ENCODE measurements at places on chromosomes 4 and X. TPM values are rescaled to one million over a fixed set of nuclear protein-coding genes. Genes with fewer than 3 reads are reported as not detected.

DNA sequence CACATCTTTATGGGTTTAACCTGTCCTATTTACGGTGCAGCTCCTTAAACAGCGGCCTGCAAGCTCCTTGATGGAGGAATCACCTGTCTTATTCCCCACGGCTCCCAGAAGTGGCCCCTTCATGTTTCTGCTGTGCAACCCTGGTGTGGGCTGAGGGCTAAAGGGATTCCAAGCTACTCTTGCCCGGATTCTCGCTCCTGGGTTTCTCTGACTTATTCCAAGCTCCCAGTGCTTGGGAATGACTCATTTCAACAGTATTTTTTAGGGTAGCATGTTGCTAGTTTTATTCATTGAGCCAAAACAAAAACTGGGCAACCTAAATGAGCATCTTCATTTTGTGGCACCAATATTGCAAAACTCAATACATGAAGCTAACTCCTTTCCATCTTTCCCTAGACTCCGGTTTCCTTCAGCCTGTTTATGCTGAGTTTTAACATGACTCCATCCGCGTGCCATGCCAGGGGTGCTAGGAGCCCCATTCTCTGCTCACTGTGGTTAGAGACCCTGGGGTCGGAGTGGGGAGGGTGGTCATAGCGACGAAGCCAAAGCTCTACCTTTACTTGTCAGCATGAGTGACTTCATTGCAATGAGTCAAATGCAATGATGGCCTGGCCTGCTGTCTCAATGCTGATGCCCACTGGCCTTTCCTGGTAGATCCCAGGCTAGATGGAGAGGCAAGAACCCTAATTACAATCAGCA lies 349.7 kb downstream of the NR3C2 start:
- H3K36me3 ChIP-seq, result no peaks in the 10 kb centered on the region
- no peak overlapping the region for H3K27ac ChIP-seq
- H3K4me3 ChIP-seq, result no peak overlapping the region
- H3K27me3 ChIP-seq, result no peaks in the 10 kb centered on the region
- no peaks in the 10 kb centered on the region for H3K4me1 ChIP-seq

GRCh38 chrX:23344238-23344903 lies 9.7 kb downstream of the PTCHD1 start:
- peaks cover 3% of the 10 kb centered on the region for H3K27me3 ChIP-seq
- H3K4me1 ChIP-seq, result no peaks in the 10 kb centered on the region
- no peak overlapping the region for H3K27ac ChIP-seq
- no peaks in the 10 kb centered on the region for H3K36me3 ChIP-seq
- DNase-seq, result no peak

SULT1E1 gene
- not detected for total RNA-seq

DNA sequence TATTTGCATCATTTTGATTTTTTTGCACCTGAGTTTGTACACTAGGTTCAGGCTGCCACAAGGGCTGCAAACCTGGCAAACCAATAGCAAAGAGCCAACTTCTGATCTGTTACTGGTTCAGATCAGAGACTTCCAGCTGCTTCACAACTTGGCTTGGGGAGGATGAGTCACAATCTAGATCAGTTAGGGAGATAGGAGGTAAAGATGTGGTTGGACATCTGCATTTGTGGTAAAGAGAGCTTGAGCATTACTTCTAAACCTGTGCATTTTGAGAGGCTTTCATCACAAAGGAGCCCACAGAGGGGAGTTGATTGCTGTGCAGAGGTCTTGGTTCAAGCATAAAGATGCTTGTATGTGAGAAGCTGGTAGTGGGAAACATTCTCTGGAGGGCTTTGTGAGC lies 34.5 kb downstream of the LINC00632 start:
- H3K27me3 ChIP-seq, result no peaks in the 10 kb centered on the region
- no peak overlapping the region for H3K4me3 ChIP-seq
- DNase-seq, result no peak
- no peaks in the 10 kb centered on the region for H3K36me3 ChIP-seq
- no peak overlapping the region for H3K27ac ChIP-seq

- DNase-seq, result peak; percentile 65
- H3K27me3 ChIP-seq, result no peaks in the 10 kb centered on the region
- peak overlapping the region; percentile 75 for H3K27ac ChIP-seq
- no peaks in the 10 kb centered on the region for H3K36me3 ChIP-seq
Measured at GRCh38 chr4:187286525-187286924, 562.9 kb upstream of the FAT1 start.

GRCh38 chrX:140933016-140933415 lies 69.4 kb upstream of the SPANXB1 start:
- DNase-seq, result no peak
- no peak overlapping the region for H3K27ac ChIP-seq
- peaks cover 13% of the 10 kb centered on the region for H3K27me3 ChIP-seq

DNA sequence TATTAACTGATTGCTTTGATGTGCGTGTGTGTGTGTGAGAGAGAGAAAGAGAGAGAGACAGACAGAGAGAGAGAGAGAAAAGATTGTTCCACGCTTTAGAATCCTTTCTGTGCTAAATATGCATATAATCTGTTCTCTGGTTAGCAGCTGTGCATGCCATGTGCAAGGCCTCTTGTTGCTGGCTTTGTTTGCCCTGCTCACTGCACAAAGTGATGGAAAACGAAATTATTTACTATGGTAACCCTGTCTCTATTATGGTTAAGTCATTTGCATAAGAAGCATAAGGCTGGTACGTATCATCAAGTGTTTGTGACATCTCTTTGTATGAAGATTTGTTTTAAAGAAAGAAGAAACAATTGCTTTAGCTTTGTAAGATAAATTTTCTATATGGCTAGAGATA lies 190.2 kb upstream of the POF1B start:
- H3K4me3 ChIP-seq, result no peak overlapping the region
- H3K27ac ChIP-seq, result no peak overlapping the region
- no peaks in the 10 kb centered on the region for H3K4me1 ChIP-seq
- H3K27me3 ChIP-seq, result no peaks in the 10 kb centered on the region
- H3K36me3 ChIP-seq, result no peaks in the 10 kb centered on the region

DNA sequence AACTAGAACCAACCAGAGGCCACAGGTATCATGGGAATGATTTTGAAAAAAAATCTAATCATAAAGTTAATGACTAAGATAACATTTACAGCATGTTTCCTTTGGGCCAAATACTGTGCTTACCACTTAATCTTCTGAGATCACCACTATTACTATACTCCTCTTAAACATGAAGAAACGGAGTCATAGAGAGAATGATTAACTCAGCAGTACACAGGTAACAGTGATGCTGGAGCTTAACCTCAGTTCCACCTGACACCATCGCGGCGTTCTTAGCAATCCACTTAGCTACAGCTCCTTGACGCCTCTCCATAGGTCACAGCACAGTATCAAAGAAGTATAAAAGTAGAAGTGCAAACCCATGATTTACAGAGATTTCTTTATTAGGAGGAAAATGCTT lies 592.6 kb upstream of the SLIT2 start:
- H3K27me3 ChIP-seq, result peaks cover 4% of the 10 kb centered on the region
- no peak for DNase-seq
- no peak overlapping the region for H3K4me3 ChIP-seq
- H3K27ac ChIP-seq, result no peak overlapping the region
- no peaks in the 10 kb centered on the region for H3K36me3 ChIP-seq

- H3K36me3 ChIP-seq, result no peaks in the 10 kb centered on the region
- H3K4me3 ChIP-seq, result no peak overlapping the region
- H3K4me1 ChIP-seq, result no peaks in the 10 kb centered on the region
- DNase-seq, result no peak
Measured at GRCh38 chrX:51257490-51257889, 75.1 kb upstream of the NUDT10 start.

DNA sequence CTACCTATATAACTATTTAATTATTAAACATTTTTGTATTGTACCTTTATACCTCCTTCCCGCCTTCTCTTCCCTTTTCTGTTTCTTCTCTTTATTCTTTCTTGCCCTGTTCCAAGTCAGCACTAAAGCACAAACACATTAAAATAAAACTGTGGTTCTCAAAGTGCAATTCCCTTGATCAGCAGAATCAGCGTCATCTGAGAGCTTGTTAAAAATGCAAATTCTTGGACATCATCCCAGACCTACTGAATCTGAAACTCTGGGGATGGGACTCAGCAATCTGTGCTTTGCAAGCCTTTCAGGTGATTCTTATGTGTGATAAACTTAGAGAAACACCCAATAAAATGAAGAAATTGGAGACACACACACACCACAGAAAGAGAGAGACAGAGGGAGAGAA lies 178.4 kb upstream of the BMP3 start:
- no peak for DNase-seq
- H3K36me3 ChIP-seq, result no peaks in the 10 kb centered on the region
- no peak overlapping the region for H3K4me3 ChIP-seq

Data from HFFc6 (cell line).